ENCODE measurements at places on chromosomes 12 and 14. TPM values are rescaled to one million over a fixed set of nuclear protein-coding genes. Genes with fewer than 3 reads are reported as not detected.

The KLRC2 gene
- total RNA-seq, result not detected

The KLRD1 gene
- total RNA-seq, result 0.24 TPM

The KRT2 gene
- total RNA-seq, result not detected

The KLRG1 gene
- not detected for total RNA-seq

The MGAT2 gene
- 51.3 TPM for total RNA-seq

The ENDOU gene
- not detected for total RNA-seq

The DTX1 gene
- not detected for total RNA-seq

All from tracheal epithelial cell (primary cell).